ENCODE measurements at places on chromosomes 6 and 20.
A peak's percentile ranks its signal among the peaks of the same experiment; 100 is the strongest.

GRCh38 chr20:7516621-7517111 is 423.6 kb downstream of the HAO1 start:
- peak; percentile 25 for DNase-seq

- DNase-seq, result no peak
Observed at GRCh38 chr6:106017454-106017853, 68.7 kb upstream of the PRDM1 start.

DNA sequence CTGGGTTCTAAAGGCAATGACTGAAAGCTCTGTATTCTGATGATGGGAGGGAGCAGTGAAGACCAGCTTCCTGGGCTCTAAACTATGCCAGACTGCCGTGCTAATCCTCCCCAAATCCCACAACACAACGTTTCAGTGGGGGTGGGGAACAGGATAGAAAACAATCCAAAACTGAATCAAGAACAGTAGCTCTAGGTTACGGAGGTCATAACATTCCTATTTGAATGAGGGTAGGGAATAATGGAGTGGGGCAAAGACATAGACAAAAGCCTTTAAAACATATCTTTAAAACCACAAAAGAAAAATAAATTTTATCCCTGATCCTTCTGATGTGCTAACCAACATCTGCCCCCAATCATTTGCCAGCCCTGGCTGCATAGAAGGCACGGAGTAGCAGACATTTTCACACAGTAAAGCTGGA is 7.8 kb downstream of the USP49 start:
- no peak for DNase-seq

GRCh38 chr20:58362206-58362516 is 26.9 kb upstream of the VAPB start:
- no peak for DNase-seq

DNA sequence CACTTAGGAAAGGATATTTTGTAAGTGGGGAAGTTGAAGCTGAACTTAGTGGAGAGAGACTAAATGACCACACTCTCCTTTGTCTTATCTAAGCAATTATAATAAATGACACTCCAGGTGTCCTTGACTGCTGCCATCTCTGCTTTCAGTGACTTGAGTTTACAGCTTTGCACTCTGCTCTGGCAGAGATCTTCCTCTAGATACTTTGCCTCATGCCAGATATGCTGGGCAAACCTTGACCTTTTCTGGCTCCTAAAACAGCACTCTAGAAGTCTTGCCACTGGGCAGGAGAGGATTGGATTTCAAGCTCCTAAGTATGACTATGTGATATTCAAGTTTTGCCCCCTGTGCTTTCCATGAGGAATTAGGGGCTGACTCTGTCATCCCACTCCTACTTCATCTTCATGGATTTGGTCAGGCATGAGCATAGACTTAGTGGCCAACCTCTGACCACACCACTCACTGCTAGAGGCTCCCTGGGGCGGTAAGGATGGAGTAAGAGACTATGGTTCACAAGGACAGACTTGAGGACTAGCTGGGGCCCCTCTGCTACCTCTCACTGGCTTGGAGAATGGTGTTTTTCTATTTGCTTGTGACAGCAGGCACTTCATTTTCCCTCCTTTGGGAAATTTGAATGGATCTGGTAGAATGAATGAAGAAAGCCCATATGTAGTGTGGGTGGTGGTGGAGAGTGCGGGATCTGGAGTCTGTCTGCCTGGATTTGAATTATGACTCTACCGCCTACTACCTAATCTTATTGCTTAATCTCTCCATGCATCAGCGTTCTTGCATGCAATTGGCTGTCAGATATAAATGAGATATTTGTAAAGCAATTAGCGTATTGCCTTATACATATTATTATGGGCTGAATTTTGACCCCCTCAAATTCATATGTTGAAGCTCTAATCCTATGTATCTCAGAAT is 191.4 kb downstream of the REV3L start:
- DNase-seq, result no peak

DNA sequence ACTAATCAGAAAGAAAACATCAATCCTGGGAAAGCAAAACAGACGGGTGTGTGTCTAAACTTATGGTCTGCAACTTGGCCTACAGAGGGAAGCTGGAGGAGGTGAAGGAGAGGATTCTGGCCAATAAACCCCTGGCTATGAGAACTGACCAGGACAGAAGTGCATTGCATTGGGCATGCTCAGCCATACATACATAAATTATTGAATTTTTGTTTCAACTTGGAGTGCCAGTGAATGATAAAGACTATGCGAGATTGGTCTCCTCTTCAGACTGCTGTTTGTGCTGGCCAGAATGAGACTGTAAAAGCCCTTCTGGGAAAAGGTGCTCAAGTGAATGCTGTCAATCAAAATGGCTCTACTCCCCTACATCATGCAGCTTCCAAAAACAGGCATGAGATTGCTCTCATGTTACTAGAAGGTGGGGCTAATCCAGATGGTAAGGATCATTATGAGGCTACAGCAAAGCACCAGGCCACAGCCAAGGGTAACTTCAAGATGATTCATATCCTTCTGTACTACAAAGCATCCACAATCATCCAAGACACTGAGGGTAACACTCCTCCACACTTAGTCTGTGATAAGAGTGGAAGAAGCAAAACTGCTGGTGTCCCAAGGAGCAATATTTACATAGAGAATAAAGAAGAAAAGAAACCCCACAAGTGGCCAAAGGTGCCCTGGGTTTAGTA is 17.4 kb downstream of the ADNP start:
- DNase-seq, result no peak

DNA sequence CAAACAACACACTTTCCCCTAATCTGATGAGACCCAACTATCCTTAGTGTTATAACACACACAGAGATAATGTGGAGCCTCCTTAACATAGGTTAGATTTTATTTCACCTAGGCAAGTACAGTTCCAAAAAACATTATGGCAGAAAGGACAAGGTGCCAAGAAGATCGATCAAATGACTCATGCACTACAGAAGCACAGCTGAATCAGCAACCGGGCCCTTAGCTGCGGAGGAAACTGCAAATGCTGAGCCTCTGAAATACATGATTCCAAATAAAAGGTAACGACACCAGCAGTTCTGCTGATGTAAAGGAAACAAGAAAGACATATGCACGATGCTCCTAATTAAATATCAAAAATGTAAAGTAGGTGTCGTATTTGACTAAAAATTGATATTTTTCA is 19.9 kb upstream of the MUC21 start:
- no peak for DNase-seq

DNA sequence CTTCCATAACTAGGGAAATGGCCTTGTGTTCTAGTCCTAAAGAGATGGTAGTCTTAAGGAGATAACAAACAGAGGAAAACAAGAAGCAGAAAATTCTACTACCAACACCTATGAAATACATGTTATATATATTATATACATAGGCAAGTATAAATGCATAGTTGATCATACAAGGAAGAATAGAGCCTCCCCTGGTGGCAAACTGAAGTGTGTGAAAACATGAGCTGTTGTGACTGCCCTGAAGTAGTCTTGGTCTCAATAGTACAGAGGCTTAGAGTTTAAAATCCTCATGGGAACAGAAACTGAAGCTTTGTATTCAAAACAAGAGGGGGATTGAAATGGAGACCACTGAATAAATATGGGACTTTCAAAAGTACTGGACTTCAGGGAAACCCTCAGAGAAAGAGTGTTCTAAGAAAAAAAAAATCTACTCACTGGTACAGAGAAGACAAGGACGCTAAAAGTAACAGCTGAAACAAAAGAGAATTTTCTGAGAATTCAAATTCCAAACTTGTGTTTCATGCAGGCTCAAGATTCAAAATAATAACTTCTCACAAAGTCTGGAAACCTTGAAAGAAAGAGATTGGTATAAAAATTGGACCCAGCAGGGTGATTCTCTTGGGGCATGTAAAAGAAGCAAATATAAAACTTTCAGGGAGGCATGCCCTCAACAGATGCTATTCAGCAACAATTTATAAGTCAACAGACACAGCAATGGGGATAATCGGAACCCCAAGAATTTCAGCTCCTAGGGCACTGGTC is 59.7 kb upstream of the SAMD3 start:
- no peak for DNase-seq

- peak; percentile 65 for DNase-seq
Observed at GRCh38 chr20:41340327-41341055, at the start of gene LPIN3. TSS of gene LPIN3 (plus strand) at chr20:41340821. CDS start at chr20:41345804, 4,983 bp downstream.

GRCh38 chr20:21511850-21512633 is 1.8 kb downstream of the NKX2-2 start:
- DNase-seq, result no peak

GRCh38 chr6:155867682-155868081 is 412.0 kb upstream of the NOX3 start:
- DNase-seq, result no peak

DNA sequence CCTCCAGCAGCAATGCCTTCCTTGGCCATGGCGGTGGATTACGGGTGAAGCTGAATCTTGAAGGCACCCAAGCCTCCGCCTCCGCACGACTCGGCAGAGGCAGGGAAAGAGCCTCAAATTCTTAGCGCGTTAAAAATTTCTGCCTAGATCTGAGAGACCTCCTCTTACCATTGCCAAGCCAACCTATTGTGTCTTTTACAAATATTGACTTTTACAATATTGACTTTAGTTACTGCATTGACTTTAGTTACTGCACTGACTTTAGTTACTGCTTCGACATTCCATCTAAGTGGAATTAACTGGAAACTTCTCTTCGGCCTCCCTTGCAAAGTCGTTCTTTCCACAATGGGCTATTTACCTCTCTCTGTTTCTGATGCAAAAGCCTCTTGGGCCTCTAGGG is 13.8 kb upstream of the AKAP12 start:
- DNase-seq, result no peak

GRCh38 chr20:56522311-56522710 is 2.2 kb upstream of the FAM209A start:
- no peak for DNase-seq

Data from NCI-H2081 (cell line).